COR-L47 (cell line): ENCODE measurements at places on chromosomes 13 and 19.

- no peak for DNase-seq
Measured at GRCh38 chr19:4588291-4588761, 28.8 kb upstream of the SEMA6B start.

GRCh38 chr13:23674795-23675640 lies 104.8 kb downstream of the TNFRSF19 start:
- DNase-seq: no peak

- no peak for DNase-seq
Measured at GRCh38 chr13:51922771-51923480, 61.2 kb downstream of the CCDC70 start.

- peak; percentile 97 for DNase-seq
Measured at GRCh38 chr13:45781553-45782326, 69.8 kb downstream of the SIAH3 start.

- DNase-seq: no peak
Measured at GRCh38 chr13:28542804-28543203, 47.9 kb upstream of the FLT1 start.

GRCh38 chr13:107788464-107789165 lies 426.7 kb downstream of the LIG4 start:
- no peak for DNase-seq

- no peak for DNase-seq
Measured at GRCh38 chr13:73215823-73216222, 157.0 kb downstream of the KLF5 start.

DNA sequence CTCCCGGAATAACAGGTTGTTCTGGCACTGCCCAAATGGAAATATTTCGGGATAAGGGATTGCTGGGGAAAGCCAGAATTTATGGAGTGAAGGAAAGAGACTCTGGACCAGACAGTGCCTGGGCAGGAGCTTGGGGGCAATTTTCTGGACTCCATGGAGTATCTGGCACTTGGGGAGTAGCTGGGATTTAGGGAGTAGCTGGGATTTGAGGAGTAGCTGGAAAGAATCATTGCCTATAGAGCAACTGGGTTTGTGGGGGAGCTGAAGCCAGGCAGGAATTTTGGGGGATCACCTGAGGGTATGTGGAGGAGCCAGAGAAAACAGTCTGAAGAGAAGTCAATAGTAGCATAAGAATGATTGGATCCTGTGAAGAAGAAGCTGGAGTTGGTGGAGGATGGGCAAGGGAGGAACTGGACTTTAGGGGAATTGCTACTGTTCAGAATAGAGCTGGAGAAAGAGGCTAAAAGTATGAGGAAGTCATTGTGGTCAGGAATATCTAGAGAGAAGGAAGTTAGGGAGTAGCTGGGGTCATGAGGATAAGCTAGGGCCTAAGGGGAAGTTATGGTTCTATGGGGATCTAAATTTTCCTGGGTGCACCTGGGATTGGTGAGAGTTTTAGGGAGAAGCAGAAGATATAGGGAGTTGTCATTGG lies 14.8 kb downstream of the FSD1 start:
- no peak for DNase-seq

DNA sequence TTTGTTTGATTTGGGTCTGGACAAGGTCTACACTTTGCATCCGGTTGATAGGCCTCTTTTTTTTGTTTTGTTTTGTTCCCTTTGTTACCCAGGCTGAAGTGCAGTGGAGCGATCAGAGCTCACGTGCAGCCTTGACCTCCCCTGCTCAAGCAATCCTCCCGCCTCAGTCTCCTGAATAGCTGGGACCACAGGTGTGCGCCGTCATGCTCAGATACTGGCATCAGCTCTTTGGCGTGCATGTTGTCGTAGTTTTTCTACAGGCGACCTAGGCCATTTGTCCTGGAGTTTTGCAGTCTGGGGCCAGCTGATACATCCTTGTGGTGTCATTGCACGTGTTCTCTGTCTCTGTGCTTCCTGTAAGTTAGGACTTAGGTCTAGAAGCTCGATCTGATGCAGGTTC lies 16.3 kb downstream of the PAK4 start:
- no peak for DNase-seq

DNA sequence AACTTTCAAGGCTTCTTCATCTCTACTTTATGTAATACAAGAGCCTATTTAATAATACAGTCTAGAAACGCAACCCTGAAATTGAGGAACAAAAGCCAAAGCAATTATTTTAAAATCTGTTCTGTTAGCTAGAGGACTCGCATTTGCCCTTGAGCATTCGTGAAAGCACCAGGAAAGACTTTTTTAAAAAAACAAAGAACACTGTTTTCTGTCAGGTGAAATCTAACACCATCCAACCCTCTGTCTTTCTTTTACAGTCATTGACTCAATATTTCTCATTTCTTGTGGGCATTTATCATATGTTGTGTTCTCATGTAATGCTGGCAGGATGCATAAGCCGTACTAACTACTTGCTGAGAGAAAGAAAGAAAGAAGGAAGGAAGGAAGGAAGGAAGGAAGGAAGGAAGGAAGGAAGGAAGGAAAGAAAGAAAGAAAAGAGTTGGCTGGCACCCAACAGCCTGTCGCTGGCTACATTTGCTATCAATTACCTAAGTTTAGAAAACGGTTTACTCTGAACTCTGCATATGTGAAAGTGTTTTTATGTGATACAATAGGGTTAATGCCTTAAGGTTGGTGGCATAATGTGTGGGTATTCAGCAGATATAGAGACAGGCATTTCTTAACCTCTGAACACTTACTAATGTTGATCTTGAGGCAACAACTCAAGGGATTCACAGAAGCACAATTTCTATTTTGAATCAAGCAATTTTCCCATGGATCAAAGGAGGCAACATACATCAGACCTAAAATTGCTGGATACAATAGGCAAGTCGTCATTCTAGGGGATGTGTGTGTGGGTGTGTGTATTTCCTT lies 445.4 kb downstream of the DCT start:
- no peak for DNase-seq

DNA sequence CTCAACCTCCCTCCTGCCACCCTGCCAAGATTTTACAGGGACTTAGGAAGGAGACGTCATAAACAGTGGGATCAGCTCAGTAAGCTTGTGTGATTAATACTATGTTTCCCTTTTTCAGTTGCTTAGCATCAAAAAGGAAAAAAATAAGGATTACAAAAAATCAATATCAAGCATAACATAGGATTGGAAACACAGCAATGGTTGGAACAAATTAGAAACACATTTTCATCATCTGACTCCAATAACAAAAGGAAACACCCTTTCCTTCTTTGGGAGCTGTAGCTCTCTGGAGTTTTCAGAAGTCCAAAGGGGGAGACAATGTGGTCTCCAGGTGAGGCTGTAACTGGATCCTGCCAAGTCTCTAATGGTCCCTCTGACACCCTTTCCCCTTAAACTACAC lies 233.4 kb downstream of the B3GLCT start:
- DNase-seq: no peak

DNA sequence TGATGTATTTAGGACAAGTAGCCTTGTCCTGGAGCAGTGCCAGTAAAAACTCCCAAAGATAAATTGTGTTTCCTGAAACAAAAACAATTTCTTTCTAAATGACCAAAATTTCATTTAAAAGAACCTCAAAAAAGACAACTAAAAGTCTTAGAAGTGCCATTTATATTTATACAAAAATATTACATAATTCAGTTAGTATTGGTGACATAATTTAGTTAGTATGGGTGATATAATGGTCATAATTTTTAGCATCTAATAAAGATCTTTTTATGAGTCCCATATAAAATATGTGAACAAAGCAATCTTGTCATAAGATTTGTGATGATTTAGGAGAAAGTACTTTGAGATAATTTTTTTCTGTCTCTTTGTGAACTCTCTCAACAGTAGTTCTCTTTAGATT lies 76.0 kb downstream of the ELF1 start:
- no peak for DNase-seq

- no peak for DNase-seq
Measured at GRCh38 chr13:108031865-108032264, 183.5 kb downstream of the LIG4 start.
